ENCODE measurements at places on chromosomes 11 and 22. TPM values are rescaled to one million over a fixed set of nuclear protein-coding genes. Genes with fewer than 3 reads are reported as not detected.

- no peak within 1 kb of the TSS for H3K4me3 ChIP-seq
- H3K27ac ChIP-seq, result no peak within 1 kb of the TSS
- peaks cover 10% of the 10 kb centered on the region for H3K4me1 ChIP-seq
- peaks cover 2% of the 10 kb centered on the region for H3K36me3 ChIP-seq
- peak; percentile 70 for DNase-seq
- no peaks in the 10 kb centered on the region for H3K27me3 ChIP-seq
Observed at GRCh38 chr11:18588297-18589252, at the start of gene UEVLD. Gene UEVLD (minus strand): TSS chr11:18588734. CDS start chr11:18588654, 80 bp downstream.

DNA sequence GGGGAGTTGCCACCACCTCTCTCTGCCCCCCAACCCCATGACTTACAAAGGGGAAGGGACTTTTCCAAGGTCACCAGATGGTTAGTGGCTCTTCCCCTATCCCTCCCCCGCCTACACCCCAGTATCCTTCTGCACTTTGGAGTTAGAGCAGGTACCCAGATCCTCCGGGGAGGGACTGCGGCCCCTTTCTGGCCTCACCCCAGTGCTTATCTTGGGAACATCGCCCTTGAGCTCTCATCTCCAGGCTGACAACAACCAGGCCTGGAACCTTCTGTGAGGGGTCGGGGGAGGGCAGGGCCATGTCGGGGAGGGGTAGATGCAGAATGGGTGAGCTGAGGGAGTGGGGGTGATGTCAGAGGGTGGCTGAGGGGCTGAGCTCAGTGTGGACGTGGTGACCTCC is 7.5 kb upstream of the NAALADL1 start:
- H3K36me3 ChIP-seq, result no peaks in the 10 kb centered on the region
- H3K4me3 ChIP-seq, result no peak overlapping the region
- H3K27ac ChIP-seq, result no peak overlapping the region
- no peak for DNase-seq

GRCh38 chr11:95678988-95679387 is 110.6 kb downstream of the FAM76B start:
- H3K36me3 ChIP-seq, result peaks cover 10% of the 10 kb centered on the region
- no peaks in the 10 kb centered on the region for H3K27me3 ChIP-seq
- H3K4me3 ChIP-seq, result no peak overlapping the region

DNA sequence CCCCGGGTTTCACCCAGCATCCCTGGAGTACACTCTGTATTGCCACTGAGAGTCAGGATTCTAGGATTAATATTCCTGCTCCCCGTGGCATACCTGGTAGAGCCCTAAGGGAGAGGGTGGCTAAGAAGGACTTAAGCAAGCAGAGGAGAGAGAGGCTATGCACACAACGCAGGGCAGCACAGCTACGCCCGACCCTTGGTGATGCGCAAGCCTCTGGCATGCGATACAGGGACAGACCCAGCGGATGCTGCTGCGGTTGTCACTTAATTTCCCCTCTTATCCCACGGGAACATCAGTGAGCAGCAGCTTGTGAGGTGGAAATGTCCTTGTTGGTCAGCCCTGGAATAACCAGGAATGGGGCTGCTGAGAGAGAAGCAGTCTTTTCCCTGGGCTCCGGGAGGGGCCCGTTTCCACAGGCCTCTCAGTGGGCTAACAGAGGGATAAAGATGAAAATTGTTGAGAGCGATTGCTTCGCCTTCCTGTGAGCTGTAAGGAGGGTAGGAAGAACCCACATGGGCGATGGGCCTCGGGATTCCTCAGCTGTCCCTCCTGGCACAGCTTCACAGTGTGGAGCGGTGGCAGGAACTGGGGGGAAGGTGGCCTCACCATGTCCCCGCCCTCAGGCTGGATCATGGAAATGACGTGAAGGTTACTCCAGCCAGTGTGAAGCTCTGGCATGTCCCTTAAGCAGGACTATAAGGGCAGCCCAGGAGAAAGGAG is 48.4 kb upstream of the RAB1B start:
- no peak overlapping the region for H3K4me3 ChIP-seq
- no peak overlapping the region for H3K27ac ChIP-seq
- H3K27me3 ChIP-seq, result no peaks in the 10 kb centered on the region
- peaks cover 16% of the 10 kb centered on the region for H3K4me1 ChIP-seq
- no peak for DNase-seq

- no peak overlapping the region for H3K4me3 ChIP-seq
- peaks cover 39% of the 10 kb centered on the region for H3K4me1 ChIP-seq
- no peak overlapping the region for H3K27ac ChIP-seq
- no peaks in the 10 kb centered on the region for H3K36me3 ChIP-seq
- DNase-seq, result peak; percentile 30
Observed at GRCh38 chr11:120244476-120245365, 4.8 kb downstream of the POU2F3 start.

GRCh38 chr11:13223112-13223511 is 54.5 kb upstream of the BMAL1 start:
- H3K36me3 ChIP-seq, result no peaks in the 10 kb centered on the region
- no peak overlapping the region for H3K4me3 ChIP-seq
- no peaks in the 10 kb centered on the region for H3K27me3 ChIP-seq
- no peaks in the 10 kb centered on the region for H3K4me1 ChIP-seq
- no peak overlapping the region for H3K27ac ChIP-seq
- no peak for DNase-seq

DNA sequence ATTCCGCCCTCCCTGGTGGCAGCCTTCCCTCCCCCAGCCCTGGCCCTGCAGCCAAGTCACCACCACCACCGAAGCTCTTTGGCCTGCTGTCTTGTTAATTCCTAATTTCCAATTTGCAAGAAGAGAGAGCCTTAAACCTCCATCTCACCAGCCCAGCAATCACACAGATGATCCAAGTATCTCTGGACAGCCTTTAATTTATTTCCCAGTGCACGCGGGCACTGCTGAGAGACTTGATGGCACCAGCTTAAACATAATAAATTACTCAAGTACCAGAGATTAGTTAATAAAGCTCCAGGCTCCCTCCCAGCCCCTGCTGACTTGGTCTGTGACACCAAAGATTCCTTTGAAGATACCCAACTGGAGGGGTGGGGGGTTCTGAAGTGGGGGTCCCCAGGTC is 494.7 kb downstream of the BUD13 start:
- no peak overlapping the region for H3K4me3 ChIP-seq
- DNase-seq, result no peak
- no peaks in the 10 kb centered on the region for H3K4me1 ChIP-seq

GRCh38 chr11:27468209-27468994 is 4.2 kb downstream of the LGR4 start:
- no peak overlapping the region for H3K27ac ChIP-seq
- DNase-seq, result no peak
- H3K36me3 ChIP-seq, result no peaks in the 10 kb centered on the region
- H3K4me3 ChIP-seq, result no peak overlapping the region

DNA sequence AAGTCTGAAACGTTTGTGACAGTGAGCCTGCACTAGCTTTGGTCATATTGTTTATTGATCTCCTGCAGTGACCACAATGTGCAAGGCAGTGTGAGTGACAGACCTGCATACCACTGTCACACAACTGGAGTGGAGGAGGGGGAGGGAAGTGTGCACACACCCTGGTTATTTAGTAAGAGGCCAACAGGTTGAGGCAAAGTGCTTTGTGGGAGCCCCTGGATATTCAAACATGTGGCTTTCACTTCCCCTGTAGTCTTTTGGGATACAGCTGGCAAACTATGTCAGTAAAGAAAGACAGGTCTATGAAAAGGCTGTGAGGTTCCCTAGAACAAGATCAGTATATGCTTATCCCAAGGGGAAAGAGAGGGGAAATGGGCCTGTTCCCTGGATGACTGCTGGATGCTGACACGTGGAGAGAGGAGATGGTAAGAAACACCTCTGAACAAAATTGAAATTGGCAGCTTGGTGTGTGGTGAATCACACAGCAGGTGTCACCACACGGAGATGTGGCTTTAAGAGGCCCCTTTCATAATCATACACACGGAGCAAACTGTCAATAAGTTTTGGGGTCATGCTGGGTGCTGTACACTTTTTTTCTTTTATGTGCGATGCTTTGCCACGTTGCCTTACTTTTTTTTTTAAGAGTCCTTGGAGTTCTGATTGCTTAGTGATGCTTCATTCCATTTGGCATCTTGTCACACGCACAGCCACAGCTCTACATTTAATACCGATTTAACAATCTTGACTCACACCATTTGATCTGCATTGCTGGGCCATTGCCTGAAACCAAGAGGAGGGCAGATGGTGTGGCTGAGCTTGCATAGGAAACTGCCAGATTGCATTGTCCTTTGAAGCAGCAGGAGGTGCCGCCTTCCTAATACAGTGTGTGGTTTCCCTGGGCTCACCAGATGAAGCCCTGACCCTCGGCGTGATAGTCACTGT is 11.3 kb downstream of the OSBP2 start:
- no peak overlapping the region for H3K4me3 ChIP-seq
- H3K27me3 ChIP-seq, result peaks cover 2% of the 10 kb centered on the region
- H3K36me3 ChIP-seq, result no peaks in the 10 kb centered on the region

GRCh38 chr11:34915136-34916014 is 804 bp downstream of the APIP start:
- DNase-seq, result no peak
- peaks cover 12% of the 10 kb centered on the region for H3K36me3 ChIP-seq
- H3K27ac ChIP-seq, result peak overlapping the region; percentile 89
- H3K27me3 ChIP-seq, result no peaks in the 10 kb centered on the region

GRCh38 chr22:30045494-30045887 is 34.8 kb upstream of the HORMAD2 start:
- no peak for DNase-seq
- no peaks in the 10 kb centered on the region for H3K36me3 ChIP-seq
- H3K4me3 ChIP-seq, result no peak overlapping the region
- peaks cover 2% of the 10 kb centered on the region for H3K27me3 ChIP-seq

The C11orf86 gene
- total RNA-seq, result not detected

The FOLR3 gene
- total RNA-seq, result not detected

The CSF2RB gene
- 0.29 TPM for total RNA-seq

The CCDC87 gene
- 0.14 TPM for total RNA-seq

The CDHR5 gene
- total RNA-seq, result not detected

The MUC6 gene
- total RNA-seq, result not detected

Data from activated CD8-positive, alpha-beta T cell treated with anti-CD3 and anti-CD28 coated beads for 36 hours (primary cell).